Thoracic aorta (tissue), 2 donors: ENCODE measurements at places on chromosomes 4 and X.

- no peak for DNase-seq
Measured at GRCh38 chr4:25767877-25768725, 94.7 kb downstream of the SEL1L3 start.

DNA sequence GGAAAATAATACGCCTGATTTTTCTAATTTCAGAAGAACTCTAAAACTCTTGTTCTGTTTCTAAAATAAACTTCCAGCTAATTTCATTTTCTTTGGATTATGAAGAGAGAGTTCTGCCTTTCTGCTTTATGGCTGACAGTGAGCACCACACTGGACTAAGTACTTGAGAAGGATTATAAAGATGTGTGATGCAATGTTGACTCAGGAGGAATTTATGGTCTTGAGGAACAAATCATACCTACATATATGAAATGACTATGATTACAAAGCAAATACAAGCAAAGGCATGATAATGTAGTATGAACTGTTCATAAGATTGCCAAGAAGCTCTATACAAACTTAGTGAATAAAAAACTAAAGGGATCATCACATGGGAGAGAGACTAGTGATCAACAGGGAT is 13.0 kb upstream of the SLC25A5 start:
- DNase-seq: no peak

- DNase-seq: no peak
Measured at GRCh38 chr4:151484396-151485102, 75.6 kb downstream of the FHIP1A start.

DNA sequence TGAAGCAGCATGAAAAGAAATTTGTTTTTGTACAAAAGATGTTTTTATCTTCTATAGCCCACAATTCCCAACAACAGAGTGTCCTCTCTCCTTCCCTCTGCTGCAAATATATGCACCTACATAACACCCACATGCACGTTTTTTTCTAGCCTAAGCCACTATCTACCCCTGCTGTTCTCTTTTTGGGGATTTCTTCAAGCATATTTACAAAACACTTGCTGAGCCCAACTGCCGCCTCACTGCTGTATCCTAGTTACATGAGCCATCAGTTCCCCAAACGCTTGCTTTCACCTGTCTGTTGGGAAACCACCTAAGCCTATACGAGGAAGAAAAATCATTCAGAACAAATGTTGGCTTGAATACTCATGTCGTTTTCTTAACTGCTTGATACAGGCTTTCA is 127.2 kb downstream of the CHRNA9 start:
- DNase-seq: no peak

DNA sequence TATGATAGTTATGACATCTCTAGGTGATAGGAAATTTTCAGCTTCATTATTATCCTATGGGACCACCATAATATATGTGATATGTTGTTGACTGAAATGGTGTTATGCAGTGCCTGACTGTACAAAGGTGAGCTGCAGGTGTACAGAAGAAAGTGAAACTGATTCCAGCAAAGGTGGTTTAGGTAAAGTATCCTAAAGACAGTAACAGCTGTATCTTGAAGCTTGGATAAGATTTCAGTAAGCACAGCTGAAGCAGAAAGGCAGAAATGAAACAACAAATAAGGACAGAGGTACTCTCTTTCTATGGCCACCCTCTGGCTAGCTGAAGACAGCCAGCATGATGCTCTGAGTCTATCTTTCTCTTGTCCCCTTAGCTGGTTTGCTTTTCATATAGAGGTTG is 30.0 kb upstream of the PGK1 start:
- DNase-seq: no peak

DNA sequence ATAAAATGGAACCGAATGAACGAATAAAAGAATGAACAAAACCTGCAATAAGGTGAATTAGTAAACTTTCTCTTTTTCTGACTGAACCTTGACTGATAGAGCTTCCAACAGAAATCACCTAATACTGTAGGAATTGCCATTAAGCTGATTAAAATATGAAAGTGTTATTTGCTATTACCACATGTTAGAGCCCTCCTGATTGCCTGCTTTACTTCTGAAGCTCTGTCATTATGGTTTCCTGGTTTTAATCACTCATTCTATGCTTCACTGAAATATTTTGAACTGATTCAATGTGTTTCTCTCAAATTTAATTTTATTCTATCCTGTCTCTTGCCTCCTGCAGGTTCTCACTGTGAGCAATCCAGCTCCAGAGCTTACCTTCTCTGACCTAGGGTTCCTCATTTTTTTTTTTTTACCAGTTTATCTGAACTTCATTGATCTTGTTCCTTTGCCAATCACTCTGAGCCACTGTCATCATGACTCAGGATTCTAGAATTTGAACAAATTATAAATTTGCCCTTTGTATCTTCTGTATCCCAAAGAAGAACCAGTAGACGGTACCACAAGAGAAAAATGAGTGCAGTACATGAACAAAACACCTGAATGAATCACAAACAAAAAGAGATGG is 48.1 kb upstream of the UGT2B15 start:
- DNase-seq: no peak

GRCh38 chrX:42025861-42026260 is 102.5 kb upstream of the CASK start:
- DNase-seq: no peak

GRCh38 chrX:41906515-41907187 is 16.7 kb downstream of the CASK start:
- no peak for DNase-seq

DNA sequence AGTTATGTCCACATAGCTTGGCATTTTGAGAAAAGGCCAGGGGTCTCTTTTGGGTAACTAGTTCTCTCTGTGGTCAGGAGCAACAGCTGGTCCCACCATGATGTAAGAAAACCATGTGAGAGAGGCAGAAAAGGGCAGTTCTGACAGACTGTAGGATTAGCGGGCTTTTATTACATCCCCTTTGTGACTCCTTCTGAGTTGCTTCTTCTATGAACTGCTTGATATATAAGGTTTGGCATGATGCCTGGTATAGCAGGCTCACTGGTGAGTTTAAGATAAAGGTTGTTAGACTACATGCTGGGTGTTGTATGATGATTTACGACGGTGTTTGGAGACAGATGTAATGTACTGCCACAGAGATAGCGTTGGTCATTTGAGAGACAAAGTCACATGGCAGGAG is 2308.1 kb upstream of the AGA start:
- no peak for DNase-seq

- no peak for DNase-seq
Measured at GRCh38 chr4:41427306-41427882, 110.6 kb upstream of the LIMCH1 start.

- DNase-seq: no peak
Measured at GRCh38 chr4:143411527-143412419, 75.1 kb downstream of the GAB1 start.

DNA sequence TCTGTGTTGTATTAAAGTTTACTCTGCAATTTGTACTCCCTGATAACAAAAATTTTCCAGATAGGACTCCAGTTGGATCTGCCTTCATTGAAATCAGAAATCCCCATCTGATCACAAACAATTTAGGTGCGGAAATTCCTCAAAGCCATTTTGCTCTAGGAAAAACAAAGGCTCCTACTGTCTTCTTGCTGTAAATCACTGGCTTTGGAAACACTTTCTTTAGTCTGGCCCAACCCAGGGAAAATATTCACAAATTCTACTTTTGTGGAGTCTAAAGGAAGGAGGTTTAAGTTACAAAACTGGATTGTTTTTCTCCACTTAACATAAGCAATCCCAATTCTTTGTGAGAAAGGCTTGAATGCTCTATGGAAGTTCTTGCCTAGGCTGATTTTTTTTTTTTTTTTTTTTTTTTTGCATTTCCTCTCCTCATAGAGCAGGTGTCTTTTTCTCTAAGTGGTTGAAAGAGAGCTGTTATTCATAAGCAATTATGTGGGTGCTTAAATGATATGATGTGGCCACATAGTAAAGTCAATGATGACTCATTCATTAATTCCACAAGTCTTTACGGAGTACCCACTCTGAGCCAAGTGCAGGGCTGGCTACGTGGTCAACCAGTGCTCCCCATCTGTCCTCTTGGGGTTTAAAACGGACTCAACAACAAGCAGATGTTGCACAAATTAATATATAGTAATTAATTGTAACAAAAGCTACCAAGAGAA is 261.4 kb downstream of the LDB2 start:
- DNase-seq: no peak

GRCh38 chr4:57182132-57182874 is 72.1 kb upstream of the IGFBP7 start:
- DNase-seq: no peak

DNA sequence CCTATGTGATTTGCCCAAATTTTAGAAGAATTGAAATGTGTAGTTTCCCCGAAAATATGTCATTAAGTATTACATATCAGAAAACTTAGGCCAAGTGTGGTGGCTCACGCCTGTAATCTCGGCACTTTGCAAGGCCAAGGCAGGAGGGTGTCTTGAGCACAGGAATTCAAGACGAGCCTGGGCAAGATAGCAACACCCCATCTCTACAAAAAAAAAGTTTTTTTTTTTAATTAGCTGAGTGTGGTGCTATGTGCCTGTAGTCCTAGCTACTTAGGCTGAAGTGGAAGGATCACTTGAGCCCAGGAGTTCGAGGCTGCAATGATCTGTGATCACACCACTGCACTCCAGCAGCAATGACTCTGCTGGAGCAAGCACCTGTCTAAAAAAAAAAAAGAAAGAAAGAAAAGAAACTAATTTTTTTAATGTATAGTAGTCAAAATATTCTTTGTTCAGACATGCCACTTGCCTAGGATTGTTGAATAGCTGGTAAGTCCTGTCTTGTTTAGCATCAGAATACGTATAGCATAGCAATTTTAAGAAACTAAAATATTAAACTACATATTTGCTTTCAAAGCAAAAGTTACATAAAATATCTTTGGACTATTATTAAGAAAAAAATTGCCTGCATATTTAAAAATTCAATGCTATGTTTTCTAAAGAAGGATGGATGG is 40.1 kb upstream of the GAB1 start:
- no peak for DNase-seq

- DNase-seq: no peak
Measured at GRCh38 chrX:106220177-106220576, 52.1 kb downstream of the PWWP3B start.

GRCh38 chrX:5431823-5432222 is 796.8 kb downstream of the NLGN4X start:
- DNase-seq: no peak

DNA sequence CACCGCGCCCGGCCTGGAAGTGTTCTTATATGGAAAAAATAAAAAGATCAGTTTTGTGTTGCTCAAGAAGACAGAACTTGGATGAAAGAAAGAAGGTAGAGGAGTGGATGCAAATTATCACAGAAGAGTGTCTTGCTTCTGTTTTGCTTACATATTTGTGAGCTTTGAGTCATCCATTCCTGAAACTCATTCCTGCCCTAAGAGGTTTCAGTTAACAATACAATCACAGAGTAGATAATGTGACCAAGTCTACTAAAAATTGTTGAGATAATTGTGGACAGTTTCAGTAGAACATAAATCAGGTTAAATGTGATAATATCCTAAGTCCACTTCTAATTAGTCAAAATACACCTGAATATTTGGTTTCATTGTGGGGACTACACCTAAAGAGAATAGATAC is 26.4 kb upstream of the LRCH2 start:
- DNase-seq: no peak

- no peak for DNase-seq
Measured at GRCh38 chr4:61379406-61379805, 179.3 kb downstream of the ADGRL3 start.

GRCh38 chr4:118816538-118817177 is 19.3 kb downstream of the SEC24D start:
- no peak for DNase-seq

DNA sequence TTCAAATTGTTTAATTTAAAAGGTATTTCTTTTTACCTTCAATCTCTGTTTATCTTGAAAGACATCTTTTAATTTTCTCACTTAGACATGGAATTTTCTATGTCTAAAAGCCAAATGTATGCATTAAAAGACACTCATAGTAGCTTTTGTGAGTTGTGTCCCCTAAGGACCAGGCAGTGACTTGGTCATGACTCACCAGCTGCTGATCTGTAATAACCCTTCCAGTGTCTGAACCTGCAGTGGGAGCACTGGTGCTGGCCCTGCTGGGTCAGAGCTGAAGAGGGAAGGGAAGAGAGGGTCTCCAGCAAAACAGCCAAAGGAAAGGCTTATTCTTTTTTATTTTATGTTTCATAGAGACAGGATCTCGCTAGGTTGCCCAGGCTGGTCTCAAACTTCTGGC is 31.1 kb upstream of the SH3D19 start:
- DNase-seq: no peak

- no peak for DNase-seq
Measured at GRCh38 chrX:150361070-150361776, 1.9 kb upstream of the MAMLD1 start.

GRCh38 chrX:111483135-111483534 is 28.3 kb upstream of the SERTM2 start:
- no peak for DNase-seq

DNA sequence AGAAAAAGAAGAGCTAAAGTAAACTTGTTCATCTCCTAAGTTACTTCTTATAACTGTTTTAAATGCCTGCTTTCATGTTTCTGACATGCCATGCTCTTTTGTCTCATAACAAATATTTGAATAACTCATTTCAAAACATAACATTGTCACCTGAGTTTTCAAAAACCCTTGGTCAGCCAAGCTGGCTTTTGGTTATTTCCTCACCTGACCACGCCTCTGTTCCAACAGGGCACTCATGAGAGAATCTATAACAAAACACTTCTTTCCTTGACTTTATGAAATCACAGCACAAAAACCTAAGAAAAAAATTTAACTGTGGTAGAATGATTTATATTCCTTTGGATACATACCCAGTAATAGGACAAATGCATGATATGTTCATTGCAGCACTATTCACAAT is 172.9 kb upstream of the GALNT7 start:
- DNase-seq: no peak
